ENCODE measurements at places on chromosomes 2 and 18.

DNA sequence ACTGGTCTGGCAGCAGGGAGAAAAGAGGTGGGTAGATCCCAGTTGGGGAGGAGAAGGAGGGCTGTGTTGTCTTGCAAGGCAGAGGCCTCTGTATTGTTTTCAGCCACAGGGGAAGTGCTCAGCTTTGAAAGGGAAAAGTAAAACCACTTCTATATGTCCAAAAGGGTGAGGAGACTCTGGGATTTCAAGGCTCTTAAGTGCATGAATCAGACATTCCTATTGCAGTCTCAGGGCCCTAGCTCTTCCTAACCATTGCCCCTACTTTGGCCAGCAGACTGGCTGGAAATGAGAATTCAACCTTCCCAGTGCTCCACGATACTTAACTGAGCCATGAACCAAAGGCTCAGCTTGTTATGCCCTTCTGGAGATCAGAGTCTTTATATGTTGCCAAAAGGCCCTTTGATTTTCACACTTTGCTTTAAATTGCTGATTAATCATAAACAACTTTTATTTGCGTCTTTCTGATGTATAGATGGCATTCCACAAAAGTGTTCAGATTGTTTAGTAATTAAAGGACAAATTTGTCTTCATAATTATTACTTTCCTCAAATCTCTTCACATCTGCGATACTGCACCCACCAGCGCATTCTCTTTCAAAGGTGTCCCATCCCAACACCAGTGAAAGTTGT lies 313.8 kb upstream of the MMADHC start:
- no peak for DNase-seq

DNA sequence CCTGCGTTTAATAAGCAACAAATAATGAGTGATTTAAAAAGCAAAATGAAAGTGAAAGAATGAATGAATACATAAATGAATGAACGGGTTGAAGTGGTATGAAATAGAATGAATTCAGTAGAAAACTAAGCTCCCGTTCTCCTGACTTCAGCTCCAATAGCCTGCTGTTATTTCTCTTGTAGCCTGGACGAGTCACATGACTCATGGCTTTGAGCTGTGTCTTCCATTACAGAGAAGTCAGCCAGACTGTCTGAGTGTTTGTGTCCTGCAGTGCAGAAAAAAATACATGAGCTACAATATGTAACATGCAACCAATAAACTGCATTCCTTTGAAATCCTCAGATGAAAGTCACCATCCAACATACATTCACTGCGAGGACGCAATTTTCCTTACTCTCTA lies 21.2 kb downstream of the SCG2 start:
- DNase-seq = no peak

GRCh38 chr2:230796280-230796862 lies 68.4 kb upstream of the ITM2C start:
- DNase-seq = no peak

DNA sequence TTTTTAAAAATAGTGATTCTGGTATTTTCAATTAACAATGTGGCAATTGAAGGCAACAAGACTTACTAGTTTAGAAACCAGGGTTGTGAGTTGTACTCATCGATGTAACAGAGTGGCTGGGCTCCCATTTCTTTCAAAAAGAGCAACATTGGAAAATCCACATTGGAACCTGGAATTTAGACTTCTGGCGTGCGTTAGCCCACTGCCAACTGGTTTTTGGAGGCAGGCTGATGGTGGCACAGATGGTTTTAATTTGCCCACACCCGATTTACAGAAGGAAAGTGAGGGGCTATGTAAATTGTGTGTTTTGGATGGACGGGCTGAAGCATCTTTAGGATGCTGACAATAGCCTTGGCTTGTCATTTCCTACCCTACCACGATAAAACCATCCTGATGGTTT lies 66.3 kb downstream of the TRPM8 start:
- no peak for DNase-seq

DNA sequence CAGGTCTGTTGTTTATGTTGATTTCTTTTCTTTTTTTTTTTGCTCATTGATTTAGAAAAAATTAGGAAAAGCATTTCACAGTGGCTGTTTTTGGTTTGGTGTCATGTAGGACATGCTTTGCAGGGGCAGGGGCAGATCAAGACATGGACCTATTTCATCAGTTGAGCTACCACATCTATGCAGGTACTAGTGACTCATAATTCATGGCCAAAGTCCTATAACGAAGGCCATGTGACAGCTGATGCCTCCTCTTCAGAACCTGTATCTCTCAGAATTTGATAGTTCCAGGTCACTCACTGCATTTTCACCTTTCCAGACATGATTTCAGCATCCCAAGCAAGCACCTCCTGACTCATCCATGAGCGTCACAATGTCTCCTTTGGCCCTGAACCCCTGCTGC lies 195.8 kb downstream of the ALK start:
- no peak for DNase-seq

Data from naive thymus-derived CD8-positive, alpha-beta T cell (primary cell).